ENCODE measurements at places on chromosomes 2 and 18.

GRCh38 chr18:3594760-3595368 is 144.9 kb downstream of the TGIF1 start:
- no peak for DNase-seq

- no peak for DNase-seq
These were observed 188.1 kb downstream of the CAMKMT start for GRCh38 chr2:44549856-44550255.

- no peak for DNase-seq
These were observed 14.8 kb downstream of the DYNC2LI1 start for GRCh38 chr2:43788646-43789045.

- DNase-seq, result no peak
These were observed 9.5 kb upstream of the CNNM3 start for GRCh38 chr2:96806468-96807126.

GRCh38 chr2:55511508-55512124 is 7.9 kb upstream of the CFAP36 start:
- DNase-seq, result no peak

DNA sequence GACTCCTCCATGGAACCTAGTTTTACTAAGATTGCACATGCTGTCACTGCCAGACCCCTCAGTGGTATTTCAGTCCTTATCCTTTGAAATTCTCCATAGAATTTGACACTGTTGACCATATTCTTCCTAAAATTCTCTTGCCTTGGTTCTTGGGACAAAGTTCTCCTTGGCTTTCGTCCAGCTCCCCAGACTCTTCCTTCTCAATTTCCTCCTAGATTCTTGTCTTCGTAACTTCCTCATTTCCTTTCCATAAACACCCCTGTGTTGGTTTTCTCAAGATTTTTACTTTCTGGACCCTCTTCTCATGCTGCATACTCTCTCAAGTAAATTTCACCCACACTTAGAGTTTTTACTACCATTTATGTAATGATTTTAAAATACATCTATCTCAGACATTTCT is 96.6 kb upstream of the TWSG1 start:
- DNase-seq, result no peak

DNA sequence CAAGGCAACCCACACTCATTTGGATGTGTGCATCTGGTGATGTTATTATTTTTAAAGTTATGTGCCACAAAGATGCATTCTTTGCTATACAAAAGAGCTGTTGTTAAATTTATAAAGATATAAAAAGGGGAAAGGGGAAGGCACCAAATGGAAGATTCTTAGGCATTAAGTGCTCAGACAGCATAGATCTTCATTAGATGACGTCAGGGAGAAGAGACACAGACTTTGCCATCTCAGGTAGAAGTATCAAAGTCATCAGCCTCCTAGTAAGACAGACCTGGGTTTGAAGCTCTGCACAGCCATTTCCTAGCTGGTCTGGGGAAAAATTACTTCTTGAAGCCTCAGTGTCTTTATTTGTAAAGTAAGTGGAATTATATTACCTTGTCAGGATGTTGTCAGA is 1.2 kb upstream of the CLUL1 start:
- DNase-seq, result no peak

GRCh38 chr2:134973241-134974138 is 54.9 kb downstream of the CCNT2 start:
- no peak for DNase-seq

DNA sequence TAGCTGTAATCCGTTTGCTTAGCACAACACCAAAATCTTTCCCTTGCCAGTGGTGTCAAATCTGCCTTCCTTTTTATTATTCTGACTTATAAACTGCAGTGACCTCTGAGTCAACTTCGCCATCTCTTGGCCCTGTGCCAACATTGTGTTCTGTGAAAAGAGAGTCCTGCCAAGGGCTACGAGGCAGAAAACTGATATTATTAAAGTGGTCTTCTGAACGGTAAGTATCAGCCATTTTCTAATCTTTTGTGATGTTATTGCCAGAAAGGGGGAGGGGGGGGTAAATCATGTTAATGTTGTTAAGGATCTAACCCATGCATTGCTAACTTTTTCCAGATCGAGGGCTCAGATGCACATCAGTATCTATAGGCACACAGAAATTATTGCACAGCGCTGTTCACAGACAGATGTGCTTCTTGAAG is 121.5 kb upstream of the LTBP1 start:
- DNase-seq, result no peak

GRCh38 chr18:63158676-63159291 is 160.8 kb downstream of the BCL2 start:
- DNase-seq, result no peak

DNA sequence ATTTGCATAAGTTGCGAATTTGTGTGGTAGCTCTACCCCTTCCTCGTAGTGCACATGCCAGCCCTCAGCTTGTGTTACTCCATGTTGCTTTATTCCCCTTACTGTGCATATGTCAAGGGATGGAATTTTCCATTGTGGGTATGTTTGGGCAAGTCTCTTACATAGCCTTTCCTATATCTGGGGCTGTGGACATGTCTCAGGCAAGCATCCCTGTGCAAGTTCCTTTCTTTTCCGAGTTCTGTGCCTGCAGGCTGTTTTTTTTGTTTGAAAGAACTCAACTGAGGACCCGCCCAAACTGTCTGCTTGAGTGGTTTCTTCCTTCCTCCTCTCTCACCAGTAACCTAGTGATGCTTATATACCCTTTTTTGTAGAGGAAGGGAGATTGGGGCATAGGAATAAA is 1739.1 kb upstream of the PIK3C3 start:
- no peak for DNase-seq

DNA sequence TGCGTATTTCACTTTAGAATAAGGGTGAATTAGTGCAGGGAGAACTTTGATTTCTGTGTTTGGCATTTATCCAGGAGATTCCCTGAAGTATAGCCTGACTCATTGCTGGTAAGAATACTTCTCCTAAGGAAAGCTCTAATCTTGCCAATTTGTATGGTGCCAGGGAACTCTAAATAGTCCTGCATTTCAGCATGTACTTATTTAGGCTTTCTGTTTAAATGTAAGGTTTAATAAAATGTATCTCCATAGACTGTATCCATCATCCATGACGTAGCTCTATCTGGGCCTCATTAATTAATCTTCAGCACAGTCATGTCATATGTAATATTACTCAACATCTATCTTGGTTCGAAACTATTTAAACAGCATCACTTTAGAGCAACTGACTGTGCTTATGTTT is 127.7 kb downstream of the DOK6 start:
- no peak for DNase-seq
